Dermis blood vessel endothelial cell (primary cell): ENCODE measurements at places on chromosomes 5 and 9. TPM values are rescaled to one million over a fixed set of nuclear protein-coding genes. Genes with fewer than 3 reads are reported as not detected.

DNA sequence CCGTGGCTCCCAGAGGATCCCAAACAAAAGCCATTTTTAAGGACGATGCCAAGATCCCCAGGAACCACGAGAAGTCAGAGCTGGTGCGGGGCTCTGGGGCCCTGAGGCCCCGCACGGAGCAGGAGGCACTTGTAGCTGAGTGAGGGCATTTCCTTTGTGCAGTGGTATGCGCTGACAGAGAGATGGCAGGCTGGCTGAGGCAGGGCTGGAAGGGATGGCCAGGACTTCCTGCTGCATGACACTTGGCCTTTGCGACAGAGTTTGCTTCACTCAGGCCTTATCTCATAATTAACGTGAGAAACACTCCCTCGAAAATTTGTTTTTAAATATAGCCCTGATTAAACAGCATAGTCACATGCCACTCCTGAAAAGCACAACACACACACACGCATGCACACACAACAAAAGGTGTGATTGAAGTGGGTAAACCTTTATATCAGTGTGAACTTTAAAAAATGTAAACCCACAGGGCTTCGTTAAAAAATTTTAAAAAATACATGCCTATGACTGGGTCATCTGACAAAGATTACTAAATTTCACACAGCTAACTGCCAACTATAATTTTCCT is 536.6 kb downstream of the PDE4D start:
- peak; percentile 33 for DNase-seq

DNA sequence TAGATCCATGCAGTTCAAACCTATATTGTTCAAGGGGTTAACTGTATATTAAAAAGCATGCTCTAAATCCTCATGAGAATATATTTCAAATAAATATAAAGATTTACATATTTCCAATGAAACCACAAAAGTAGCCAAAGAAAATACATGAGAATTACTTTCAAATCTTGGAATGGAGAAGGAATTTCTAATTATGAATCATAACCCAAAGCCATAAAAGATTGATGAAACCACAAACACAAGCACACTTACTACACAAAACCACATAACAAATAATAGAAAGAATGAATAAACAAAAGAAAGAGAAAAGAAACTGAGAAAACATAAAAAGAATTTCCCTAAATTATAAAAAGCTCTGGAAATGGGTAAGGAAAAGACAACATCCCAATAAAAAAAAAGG is 16.0 kb downstream of the ERP44 start:
- DNase-seq = no peak

Gene ENTREP1
- 6.6 and 8.0 TPM in 2 replicates for total RNA-seq

Gene GABRA1
- not detected in 2 replicates for total RNA-seq
